ENCODE measurements at places on chromosomes 2 and 18.
A peak's percentile ranks its signal among the peaks of the same experiment; 100 is the strongest.

- no peak for DNase-seq
Observed at GRCh38 chr18:77254711-77255405, 5.2 kb downstream of the GALR1 start.

- no peak for DNase-seq
Observed at GRCh38 chr2:203997481-203997880, 60.9 kb downstream of the ICOS start.

- DNase-seq = no peak
Observed at GRCh38 chr2:133641497-133641896, 73.2 kb upstream of the NCKAP5 start.

DNA sequence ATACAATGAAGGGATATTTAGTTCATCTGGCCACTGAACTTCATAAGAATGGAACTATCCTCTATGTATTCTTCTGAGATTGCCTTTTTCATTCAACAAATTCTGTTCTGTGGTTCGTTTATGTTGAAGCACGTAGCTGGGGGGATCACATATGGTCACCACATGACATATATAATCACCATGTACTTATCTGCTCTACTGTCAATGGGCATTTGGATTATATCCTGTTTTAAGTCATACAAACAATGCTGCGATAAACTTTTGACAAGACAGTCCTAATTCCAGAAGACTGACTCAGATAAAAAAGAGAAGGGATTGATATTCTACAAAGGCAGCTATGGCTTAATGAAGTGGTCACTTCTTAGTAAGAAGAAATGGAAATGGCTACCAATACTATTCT, 116.0 kb upstream of the CCDC195 start:
- no peak for DNase-seq

DNA sequence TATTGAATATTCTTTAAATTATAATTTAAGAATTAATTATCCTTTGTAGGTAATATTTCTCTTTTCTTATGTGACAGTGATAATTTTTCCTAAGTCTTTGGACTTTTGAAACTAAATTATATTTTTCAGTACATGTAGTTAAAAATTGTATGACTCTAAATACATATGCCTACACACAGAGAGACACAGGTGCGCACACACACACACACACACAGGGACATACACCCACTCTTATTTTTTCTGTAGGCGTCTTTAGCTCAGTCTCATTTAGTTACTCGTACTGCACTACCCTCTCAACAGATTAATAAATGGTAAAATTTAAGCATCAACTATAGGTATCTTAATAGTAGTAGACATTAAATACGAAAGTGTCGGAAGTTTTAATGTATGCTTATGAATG, 56.1 kb downstream of the ZNF236 start:
- no peak for DNase-seq

DNA sequence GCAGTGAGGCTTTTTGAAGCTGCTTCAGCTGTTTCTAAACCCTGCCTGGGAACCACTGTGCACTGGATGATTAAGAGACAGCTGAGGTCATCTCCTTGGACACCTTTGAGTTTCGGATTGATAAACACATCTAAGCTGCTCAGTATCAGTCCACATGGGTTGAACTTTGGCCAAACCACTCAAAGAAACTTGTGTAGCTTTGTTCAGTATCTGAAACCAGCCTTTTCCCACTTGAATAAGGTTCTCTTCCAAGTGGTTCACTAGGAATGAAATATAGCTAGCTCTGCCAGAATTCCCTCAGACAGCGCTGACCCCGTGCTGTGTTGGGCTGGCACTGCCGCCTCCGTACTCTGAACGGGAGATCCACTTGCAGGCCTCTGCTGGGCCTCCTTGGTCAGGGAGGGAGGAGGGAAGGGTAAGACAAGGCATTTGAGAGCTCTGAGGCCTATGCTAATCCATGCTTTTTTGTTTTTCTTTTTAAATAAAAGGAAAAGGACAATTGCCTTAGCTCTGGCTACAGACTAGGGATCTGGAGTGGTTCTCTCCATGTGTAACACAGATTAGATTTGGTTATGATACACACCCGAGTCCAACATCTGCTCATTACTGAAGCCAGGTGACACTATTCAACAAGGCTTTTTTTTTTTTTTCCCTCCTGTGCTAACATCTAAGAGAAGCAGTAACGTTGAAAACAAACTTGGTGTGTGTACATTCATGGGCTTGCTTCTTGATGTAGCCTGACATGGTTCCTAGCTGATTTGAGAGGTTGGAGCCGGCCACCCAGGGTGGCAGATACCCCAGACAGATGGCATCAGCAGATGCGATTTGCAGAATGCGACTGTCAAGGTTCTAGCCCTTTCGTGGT, 67.7 kb downstream of the NCK2 start:
- DNase-seq = peak; percentile 87

- DNase-seq = no peak
Observed at GRCh38 chr2:239310401-239311061, 90.3 kb downstream of the HDAC4 start.

GRCh38 chr2:11480859-11481258, 14.9 kb upstream of the E2F6 start:
- no peak for DNase-seq

GRCh38 chr2:219727771-219728429, 100.5 kb downstream of the SLC4A3 start:
- no peak for DNase-seq

DNA sequence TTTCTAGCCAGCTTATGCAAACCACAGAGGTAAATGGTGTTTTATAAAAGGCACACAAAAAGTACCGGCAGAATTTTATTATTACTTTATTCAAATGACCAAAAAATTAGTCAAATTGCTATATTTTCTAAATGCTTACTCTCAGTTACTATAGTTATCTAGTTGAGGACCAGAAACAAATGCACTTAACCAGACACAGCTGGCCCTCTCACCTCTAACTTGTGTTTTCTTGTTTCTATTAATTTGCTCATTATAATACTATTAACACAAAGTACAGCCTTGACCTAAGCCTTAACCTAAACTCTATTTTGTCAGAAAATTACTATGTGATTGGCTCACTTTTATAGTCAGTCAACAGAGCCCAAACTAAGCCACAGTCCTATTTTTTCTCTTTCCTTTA, 26.2 kb downstream of the OLA1 start:
- DNase-seq = no peak

DNA sequence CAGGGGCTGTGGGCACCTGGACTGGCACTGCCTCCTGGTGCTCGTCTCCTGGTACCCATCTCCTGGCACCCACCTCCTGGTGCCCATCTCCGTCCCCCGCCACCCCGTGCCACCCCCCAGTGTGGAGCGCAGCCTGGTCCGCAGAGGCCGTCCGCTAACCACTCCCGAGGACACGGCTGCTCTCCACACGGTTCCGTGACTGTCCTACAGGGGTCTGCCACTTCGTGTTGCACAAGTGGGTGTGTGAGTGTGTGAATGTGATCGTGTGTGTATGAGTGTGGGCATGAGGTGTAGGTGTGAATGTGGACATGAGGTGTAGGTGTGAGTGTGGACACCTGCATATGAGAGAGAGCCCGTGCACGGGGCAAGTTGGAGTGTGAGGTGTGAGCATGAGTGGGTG, 119.4 kb upstream of the HS6ST1 start:
- DNase-seq = no peak

GRCh38 chr18:79952996-79953559, 1.6 kb upstream of the SLC66A2 start:
- DNase-seq = no peak

GRCh38 chr2:125455110-125455509, 1200.8 kb upstream of the GYPC start:
- DNase-seq = no peak

DNA sequence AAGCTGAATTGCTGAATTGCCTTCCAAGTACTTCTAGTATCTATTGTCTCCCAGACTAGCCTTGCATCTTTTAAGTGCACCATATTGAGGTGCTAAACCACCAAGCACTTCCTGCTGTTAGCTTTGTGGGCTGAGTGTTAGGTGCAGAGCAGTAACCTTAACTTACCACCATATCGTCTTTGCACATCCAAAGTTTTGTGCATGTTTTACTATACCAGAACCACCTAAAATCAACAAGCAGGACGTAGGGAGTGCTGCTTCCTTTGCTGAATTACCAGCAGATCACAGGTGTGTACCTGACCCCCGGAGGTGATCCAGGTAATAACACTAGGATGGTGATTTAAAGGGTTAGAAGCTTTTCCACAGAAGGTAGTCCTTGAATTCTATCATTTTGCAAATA, 359.9 kb upstream of the HNRNPA3 start:
- DNase-seq = no peak

- DNase-seq = no peak
Observed at GRCh38 chr2:23734416-23734815, 192.5 kb downstream of the ATAD2B start.

- no peak for DNase-seq
Observed at GRCh38 chr18:24677011-24677410, 216.6 kb downstream of the HRH4 start.

- no peak for DNase-seq
Observed at GRCh38 chr2:152134488-152135280, 35.8 kb upstream of the CACNB4 start.

- DNase-seq = no peak
Observed at GRCh38 chr2:159124441-159124911, 156.0 kb downstream of the TANC1 start.

DNA sequence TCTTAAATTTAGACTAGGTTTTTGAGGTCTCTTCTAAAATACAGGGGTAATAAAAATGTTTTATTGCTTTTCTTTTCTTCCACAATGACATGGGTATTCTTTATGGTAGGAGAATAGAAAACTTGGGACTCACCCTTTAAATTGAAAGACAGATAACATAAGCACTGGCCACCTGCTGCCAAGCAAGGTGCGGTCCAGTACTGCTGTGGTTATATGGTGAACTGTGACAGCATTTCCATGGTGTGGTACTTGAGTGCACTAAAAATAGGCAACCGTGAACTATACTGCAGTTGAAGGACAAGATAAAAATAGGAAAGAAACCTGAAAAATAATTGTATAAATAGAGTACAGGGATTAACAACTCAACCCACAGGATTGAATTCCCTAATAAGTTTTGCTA, 54.4 kb upstream of the GRB14 start:
- no peak for DNase-seq

GRCh38 chr2:201546576-201546975, 95.0 kb downstream of the STRADB start:
- DNase-seq = no peak

- DNase-seq = no peak
Observed at GRCh38 chr2:149400997-149401396, 70.6 kb downstream of the LYPD6 start.

GRCh38 chr2:98692090-98693054, 38.6 kb downstream of the MGAT4A start:
- DNase-seq = no peak

GRCh38 chr2:229231328-229231868, 39.7 kb downstream of the PID1 start:
- DNase-seq = no peak

GRCh38 chr2:39378968-39379367, 58.1 kb downstream of the MAP4K3 start:
- no peak for DNase-seq

- DNase-seq = no peak
Observed at GRCh38 chr2:226756131-226756530, 43.5 kb downstream of the IRS1 start.

- DNase-seq = no peak
Observed at GRCh38 chr2:161102770-161103450, 57.3 kb upstream of the TANK start.

- no peak for DNase-seq
Observed at GRCh38 chr2:201342923-201343322, 14.2 kb downstream of the FLACC1 start.

DNA sequence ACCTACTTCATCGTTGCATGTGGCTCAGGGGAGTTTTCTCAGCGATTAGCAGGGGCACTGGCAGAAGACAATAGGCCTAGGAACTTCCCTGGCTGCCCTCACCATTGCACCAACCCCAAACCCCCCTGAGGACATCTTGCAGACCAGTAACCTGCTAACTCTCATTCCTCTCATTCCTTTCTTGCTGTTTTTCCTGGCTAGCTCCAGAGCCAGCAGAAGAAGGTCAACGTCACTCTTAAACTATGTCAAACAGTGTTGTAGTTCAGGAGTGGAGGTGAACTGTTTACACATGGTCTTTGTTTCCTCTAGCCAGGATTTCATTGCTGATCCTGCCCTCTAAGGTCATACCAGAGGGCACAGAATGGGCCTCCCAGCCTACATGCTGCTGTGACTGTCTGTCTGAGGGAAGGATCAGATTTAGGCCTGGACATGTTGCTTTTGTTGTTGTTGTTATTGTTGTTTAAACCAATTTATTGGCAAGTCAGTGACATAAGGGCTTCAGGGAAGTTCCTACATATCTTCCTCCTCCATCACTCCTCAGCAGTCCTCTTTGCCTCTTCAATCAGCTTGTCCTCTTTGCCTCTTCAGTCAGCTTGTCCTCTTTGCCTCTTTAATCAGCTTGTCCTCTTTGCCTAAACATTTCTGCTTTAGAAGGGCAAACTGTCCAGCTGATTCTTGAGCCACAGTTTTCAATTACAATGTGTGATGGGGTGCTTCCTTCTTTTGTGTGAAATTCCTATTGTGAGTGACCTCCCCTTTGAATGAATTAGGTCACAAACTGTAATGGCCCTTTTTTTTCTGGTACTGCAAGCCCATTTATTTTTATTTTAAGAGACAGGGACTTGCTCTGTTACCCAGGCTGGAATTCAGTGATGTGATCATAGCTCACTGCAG, 471.9 kb upstream of the TNP1 start:
- no peak for DNase-seq

- DNase-seq = no peak
Observed at GRCh38 chr2:194314042-194314441, 1343.0 kb upstream of the SLC39A10 start.

DNA sequence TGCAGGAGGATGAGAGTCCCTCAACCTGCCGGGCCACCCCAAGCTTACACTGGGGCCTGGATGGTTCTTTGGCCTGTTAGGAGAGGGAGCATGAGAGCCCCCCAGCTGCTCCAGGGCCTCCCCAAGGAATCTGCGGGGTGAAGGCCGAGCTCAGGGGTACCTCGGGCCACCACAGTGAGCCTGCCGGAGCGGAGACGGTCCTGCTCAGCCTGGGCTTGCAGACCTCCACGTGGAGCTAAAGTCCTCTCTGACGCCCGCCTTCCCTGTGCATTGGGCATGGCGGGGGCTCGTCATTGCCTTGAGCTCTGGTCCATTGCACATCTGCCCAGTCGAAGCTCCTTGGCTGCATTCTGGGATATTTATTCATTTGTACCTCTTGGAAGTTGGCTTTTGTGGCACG, 62.7 kb downstream of the ASB1 start:
- no peak for DNase-seq

DNA sequence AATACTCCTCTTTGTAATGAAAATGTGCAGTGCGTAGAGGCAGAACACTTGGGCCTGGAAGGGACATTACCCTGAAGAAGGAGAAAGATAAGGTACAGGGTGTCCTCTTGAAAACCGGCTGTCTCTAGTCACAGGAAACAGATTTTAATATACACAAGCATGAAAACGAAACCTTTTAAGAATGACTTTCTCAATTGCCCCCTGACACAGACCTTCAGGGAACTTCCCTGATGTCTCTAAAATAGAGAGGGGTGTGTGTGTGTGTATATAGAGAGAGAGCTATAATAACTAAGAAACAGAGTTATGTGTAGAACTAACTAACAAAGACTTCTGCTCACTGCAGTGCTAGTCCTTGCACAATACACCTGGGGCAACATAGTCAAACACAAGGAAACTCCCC, 780.0 kb downstream of the CNTNAP5 start:
- DNase-seq = no peak

Measured in G401 (cell line).